Right ventricle myocardium superior (tissue), 1 donor: ENCODE measurements at places on chromosomes 2 and 18. TPM values are rescaled to one million over a fixed set of nuclear protein-coding genes. Genes with fewer than 3 reads are reported as not detected.

The C18orf32 gene
- 40.2 TPM for total RNA-seq

The FAM110C gene
- total RNA-seq: 1.9 TPM

The IL1F10 gene
- total RNA-seq: not detected

The RBM43 gene
- 1.6 TPM for total RNA-seq

The GRHL1 gene
- total RNA-seq: 1.0 TPM

The RTKN gene
- total RNA-seq: 17.8 TPM

The RNF125 gene
- 3.8 TPM for total RNA-seq

The CASP10 gene
- 5.4 TPM for total RNA-seq
